ENCODE measurements at places on chromosomes 13 and 19.

DNA sequence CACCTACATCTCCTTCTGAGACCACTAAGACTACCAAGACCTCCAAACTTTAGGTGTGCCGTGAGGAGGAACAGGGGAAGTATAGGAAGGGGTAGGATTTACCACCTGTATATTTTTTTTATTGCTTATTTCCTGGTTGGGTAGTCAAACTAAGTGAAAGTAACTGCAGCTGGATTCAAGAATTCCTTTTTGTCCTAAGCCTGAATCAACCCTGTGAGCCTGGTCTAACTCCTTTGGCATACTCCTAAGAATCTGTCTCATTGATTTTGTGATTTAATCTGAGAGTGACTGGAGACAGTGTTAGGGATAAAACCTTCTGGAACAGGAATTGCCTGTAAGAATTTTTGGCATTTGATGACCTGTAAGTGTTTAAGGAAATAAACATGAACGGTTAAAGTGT is 523.5 kb upstream of the MIR17HG start:
- no peak for DNase-seq

- DNase-seq = no peak
Observed at GRCh38 chr19:45897261-45897812, 5.1 kb downstream of the MYPOP start.

GRCh38 chr13:41678848-41679247 is 221.5 kb downstream of the RGCC start:
- DNase-seq = no peak

DNA sequence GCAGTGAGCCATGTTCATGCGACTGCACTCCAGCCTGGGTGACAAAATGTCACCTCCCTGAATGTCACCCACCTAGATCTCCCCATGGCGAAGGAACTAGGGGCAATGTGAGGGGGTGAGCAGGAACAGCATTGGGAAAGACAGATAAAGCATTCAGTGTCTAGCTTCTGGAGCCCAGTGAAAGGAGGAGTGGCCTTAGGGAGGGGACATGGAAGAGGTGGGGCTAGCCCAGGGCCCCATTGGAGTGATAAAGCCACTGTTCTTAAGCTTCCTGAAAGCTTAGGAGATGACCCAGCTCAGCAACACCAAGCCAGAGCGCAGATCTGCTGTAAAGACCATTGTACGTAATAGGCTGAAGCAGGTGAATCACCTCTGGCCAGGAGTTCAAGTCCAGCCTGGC is 13.0 kb upstream of the KCNN1 start:
- peak; percentile 74 for DNase-seq

GRCh38 chr13:80010846-80011245 is 330.1 kb downstream of the SPRY2 start:
- DNase-seq = no peak

DNA sequence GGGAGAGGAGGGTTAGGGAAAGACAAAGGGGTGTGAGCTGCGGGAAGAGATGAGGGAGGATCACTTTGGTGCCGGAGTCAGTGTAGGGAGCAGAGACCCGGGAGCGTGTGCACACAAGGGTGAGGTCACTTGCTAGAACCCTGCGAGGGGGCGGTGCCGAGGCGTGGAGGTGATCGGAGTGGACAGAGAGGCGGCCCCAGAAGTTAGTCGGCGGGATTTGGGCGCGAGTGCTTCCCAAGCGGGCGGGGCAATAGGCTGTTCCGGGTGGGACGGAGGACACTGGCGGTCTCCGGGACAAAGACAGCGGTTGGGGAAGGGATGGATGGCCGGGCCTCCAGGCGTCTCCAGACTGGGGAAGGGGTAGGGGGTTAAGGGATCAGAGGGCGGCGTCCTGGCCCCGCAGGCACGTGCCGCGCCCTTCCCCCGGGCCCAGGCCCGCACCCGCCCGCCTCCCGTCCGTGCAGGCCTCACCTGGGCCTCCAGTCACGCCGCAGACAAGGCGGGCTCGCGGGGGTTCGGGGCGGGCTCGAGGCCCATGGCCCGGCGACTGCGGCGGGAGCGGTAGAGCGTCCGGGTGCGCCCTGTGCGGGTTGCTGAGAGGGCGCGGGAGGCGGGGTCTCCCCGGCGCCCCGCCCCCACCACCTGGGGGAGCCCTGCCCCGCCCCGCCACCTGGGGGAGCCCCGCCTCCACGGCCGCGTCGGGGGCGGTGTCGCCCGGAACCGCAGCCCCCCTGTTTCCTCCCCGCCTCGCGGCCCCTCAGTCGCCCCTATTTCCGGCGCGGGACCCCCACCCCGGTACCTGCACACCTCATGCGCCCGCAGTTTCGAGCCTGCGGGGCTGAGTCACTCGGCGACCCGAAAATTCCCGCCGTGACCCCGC is at the start of gene LPAR2:
LPAR2 (minus strand) TSS at position 600 of the 880 bp plus-strand sequence. CDS start 945 bp downstream, outside the sequence.
- DNase-seq = no peak

GRCh38 chr13:48578516-48579164 is 45.8 kb upstream of the RCBTB2 start:
- no peak for DNase-seq

- DNase-seq = no peak
Observed at GRCh38 chr13:36709136-36709890, 35.5 kb downstream of the SERTM1 start.

DNA sequence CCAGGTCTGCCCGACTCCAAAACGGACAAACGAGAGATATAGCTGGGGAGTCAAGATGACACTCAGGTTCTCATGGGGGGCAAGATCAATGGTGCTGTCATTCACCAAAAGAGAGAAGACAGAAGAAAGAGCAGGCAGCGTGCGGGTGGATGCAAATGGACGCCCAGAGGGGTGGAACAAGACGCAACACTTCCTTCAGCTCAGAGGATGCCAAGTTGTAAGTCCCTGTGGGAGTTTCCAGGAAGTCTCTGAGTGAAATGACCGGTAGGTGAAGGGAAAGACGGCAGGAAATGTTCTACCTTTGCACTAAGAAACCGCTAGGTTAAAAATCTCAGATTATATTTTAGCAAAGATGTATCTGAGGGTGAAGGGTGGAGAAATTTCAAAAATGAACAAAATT is 26.5 kb downstream of the TUBGCP3 start:
- no peak for DNase-seq

- DNase-seq = no peak
Observed at GRCh38 chr19:20244356-20244755, 77.3 kb downstream of the ZNF486 start.

DNA sequence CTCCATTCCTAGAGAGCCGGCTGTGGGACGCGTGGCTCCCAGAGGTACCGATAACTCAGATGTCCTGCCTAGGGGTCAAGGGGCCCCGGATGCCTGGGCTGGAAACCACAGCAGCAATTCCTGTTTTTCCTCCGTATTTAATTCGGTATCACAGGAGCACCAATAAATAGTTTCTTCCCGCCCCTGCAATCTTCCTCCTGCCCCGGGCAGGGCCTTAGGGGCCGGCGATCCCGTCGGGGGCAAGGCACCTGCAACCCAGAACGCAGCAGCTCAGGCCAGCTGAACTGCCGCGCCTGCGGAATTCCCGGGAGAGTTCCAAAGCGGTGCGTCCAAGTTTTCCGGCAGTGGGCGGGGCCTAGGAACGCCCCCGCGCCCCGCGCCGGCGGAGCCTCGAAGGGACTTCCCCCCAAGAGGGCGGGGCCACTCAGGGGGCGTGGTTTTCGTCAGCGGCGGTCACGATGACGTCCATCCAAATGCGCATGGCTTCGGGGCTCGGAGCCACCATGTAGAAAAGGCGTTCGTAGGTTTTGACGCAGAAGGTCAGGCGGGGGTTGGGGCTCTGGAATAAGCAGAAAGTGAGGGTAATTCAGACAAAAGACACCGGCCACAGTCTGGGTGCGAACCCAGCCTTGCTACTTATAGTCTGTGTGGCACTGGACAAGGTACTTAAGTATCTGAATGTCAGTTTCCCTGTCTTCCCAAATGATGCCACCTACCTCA is 9.7 kb upstream of the LYPD3 start:
- DNase-seq = peak; percentile 96

GRCh38 chr19:3669947-3670795 is 30.1 kb downstream of the PIP5K1C start:
- peak; percentile 89 for DNase-seq

DNA sequence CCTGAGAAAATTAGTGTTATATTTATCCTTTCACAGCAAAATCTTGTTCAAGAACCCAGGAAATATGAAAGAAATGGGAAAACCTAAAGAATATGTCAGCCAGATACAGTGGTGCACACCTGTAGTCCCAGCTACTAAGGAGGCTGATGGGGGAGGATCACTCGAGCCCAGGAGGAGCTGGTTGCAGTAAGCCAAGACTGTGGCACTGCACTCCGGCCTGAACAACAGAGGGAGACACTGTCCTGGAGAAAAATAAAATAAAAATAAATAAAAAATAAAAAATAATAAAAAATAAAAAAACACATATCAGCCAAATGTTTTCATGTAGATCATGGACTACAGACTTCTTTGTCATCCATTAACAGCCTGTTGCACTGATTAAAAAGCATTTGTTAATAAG is 244.8 kb upstream of the KLHL1 start:
- no peak for DNase-seq

DNA sequence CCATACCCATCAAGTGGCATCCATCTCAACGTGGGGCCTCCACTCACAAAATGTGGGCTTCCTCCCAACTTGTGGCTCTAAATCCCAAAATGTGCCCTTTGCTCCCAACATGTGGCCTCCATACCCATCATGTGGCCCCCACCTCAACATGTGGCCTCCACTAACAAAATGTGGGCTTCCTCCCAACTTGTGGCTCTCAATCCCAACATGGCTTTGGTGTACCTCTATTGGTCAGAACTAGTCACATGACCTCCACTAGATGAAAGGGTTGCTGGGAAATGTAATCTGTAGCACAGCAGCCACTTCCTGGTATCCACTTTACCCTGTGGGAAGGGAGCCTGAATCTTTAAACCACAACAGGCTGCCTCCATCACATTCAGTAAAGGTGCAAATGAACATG is 10.1 kb upstream of the ACER1 start:
- DNase-seq = no peak

DNA sequence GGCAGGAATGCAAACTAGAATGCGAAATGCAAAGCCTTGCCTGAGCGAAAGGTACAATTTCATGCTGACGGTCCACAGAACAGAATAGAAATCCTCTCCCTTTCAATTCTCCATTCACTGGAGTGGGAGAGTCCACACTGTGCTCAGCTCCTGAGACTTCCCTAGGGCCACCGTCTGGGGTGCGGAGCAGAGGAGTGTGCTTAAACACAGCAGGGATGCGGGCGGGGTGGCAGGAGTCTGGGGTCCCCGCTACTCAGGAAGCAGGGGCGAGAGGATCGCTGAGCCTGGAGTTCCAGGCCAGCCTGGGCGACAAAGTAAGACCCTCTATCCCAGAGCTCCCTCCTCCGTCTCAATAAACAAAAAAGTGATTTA is 552 bp upstream of the ZNF816 start:
- peak; percentile 51 for DNase-seq

DNA sequence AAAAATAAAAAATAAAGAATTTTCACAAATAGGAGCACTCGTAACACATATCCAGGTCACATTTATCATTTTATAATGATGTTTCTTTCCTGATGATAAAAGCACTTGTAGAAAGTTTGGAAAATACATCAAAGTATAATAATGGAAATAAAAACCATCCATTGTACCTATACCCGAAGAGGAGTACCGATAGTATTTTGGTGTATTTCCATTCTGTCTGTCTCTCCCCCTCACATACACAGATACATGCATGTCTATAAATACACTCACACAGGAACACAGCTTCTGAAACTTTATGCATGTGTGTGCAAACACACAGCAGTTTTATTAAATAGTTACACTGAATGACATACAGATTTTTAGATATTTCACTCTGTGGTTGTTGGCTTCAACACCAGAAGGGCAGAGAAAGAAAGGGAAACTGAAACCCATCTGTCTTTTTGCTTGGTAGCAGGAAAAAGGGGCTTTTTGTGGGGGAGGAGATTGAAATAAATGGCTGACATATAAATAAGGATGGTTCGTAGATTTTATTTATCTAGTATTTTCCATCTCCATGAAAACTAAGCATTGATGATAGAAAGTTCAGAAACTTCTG is 114.8 kb downstream of the LRCH1 start:
- DNase-seq = no peak

GRCh38 chr13:44333950-44334655 is 39.5 kb upstream of the SERP2 start:
- no peak for DNase-seq

DNA sequence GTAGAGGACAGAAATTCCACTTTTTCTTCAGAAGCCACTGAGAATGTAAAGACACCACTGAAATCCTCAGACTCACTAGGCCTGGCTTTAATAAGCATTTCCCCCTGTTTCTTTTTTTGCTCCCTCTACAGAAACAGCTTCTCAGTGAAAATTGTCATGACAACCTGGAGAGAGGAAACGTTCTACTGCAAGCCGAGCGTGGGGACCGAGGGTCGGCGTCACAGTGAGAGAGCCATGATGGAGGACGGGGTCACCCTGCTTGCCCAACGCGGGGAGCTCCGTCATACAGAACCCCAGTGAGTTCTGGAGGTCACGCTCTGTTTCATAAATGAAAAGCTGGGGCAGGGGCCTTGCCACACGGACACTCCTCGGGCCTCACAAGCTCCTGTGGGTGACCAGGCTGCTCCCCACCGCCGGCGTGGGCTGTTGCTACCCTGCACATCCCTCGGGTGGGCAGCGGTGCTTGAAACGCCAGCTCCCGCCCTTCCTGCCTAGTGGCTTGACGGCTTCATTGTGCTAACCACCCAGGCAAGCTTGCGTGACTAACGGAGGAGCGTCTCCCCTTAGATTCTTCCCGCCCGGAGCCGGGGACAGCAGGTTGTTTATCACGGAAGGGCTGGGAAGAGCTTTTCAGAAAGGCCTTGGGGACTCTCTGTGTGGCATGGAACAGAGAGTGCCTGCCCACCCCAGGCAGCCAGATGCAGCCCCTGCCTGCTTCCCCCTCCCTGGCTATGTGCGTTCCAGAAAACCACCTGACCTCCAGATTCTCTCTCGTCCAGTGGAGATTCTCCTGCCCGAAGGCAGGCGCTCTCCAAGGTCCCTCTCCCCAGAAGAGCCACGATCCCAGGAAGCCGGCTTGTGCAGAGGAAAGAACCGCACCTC is 153.6 kb downstream of the KATNAL1 start:
- DNase-seq = no peak

DNA sequence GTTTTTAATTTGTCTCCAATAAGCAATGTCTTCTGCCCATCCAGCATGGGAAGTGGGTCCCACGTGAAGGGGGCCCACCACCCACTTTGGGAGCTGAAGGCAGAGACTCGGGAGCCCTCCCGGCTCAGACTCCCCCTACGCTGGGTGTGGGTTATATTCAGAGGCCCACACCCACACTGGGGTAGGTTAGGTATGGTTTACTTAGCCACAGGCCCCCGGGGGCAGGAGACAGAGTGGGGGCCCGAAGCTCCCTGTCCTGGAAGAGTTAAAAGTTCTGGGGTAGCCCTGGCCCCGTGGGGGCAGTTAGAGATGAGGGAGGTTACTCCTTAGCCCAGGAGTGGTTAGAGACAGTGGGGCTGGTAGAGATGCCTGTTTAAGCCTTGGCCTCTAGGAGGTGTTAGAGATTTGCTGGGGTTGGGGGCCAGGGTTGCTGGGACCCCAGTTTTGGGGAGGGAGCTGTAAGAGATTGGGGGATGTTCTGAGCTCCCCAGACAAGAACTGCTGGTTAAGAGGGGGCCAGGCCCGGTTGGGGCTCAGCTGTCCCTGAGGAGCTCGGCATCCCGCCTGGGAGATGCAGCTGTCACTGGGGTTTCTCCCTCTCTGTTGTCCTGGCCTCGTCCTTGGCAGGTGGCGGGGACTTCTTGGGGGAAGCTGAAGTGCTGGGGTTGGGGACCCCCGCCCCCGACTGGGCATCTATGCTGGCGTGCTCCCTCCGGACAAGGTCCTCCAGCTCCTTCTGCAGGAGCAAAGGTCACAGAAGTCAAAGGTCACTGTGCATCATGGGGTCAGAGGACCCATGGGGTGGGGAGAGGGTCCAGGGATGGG is 712 bp upstream of the RINL start:
- no peak for DNase-seq

- no peak for DNase-seq
Observed at GRCh38 chr13:20360041-20360491, 127.9 kb upstream of the GJB6 start.
